ENCODE measurements at places on chromosomes 12 and 14.

GRCh38 chr12:54338698-54339296, 13.9 kb downstream of the COPZ1 start:
- no peak for DNase-seq

DNA sequence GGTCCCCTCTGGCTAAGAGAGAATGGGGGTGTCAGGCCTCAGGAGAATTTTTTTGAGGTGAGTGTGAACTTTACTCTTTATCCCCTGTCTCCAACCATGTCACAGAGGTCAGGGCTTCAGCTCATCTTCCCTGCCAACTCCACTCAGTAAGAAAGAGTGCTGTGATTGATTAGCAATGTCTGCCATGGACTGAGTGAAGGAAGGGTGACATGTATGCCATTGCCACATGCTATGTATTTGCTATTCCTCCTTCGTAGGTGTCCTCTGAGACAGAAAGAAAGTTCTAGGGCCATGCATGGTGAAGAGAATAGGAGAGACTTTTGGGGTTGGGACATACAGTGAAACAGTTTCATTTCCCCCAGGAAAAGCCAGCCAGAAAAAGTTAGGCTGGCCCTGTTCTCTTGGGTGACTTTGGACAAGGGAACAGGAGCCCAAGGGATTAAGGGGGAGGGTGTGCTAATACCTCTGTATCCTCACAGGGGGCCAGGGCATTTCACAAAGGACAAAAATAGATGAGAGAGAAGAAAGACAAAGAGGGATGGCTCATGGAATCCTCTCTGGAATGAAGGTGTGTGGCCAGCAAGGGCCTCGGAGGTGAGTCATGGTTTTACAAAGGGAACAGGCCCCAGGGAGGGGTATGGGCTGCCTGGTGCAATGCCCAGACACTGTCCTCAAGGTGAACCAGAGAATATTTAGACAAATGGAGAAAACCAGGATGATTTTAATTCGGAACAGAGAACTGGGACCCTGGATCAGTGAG, 13.9 kb upstream of the MYL2 start:
- DNase-seq = no peak

GRCh38 chr12:120194226-120194533, 335 bp downstream of the GCN1 start:
- DNase-seq = no peak

GRCh38 chr14:36508418-36509068, 11.5 kb downstream of the NKX2-1 start:
- DNase-seq = no peak
